CD8-positive, alpha-beta memory T cell (primary cell): ENCODE measurements at places on chromosomes 4 and X.
A peak's percentile ranks its signal among the peaks of the same experiment; 100 is the strongest.

DNA sequence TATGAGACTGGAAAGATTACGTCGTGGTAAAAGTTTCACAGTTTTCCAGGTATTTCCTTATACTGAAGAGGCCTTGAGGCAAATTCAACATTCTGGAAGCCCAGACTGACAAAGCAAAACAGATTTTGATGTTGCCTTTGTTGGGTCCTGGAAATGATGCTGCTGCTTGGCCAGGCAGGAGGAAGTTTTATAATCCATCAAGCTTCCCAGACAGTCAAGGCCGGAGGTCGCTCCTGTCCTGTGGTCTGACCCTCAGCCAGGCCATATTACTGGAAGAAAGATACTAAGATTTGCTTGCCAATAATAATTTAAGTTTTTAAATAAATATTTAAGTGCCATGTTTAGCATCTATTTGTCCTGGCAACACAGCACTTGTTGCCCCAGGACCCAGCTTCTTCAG is 63.4 kb downstream of the TAPT1 start:
- no peaks in the 10 kb centered on the region for H3K4me1 ChIP-seq
- peaks cover 11% of the 10 kb centered on the region for H3K36me3 ChIP-seq
- H3K4me3 ChIP-seq, result no peak overlapping the region

- no peak for DNase-seq
- H3K36me3 ChIP-seq, result peaks cover 17% of the 10 kb centered on the region
- H3K4me3 ChIP-seq, result no peak overlapping the region
Measured at GRCh38 chr4:118765399-118765798, 70.5 kb downstream of the SEC24D start.

GRCh38 chr4:182426901-182427300 is 183.7 kb downstream of the TENM3 start:
- H3K27ac ChIP-seq, result no peak overlapping the region
- no peak for DNase-seq
- no peaks in the 10 kb centered on the region for H3K27me3 ChIP-seq
- no peaks in the 10 kb centered on the region for H3K36me3 ChIP-seq
- no peak overlapping the region for H3K4me3 ChIP-seq
- H3K4me1 ChIP-seq, result no peaks in the 10 kb centered on the region

GRCh38 chrX:15804563-15804962 is 14.3 kb downstream of the ZRSR2 start:
- no peak overlapping the region for H3K4me3 ChIP-seq
- DNase-seq, result no peak
- H3K27ac ChIP-seq, result no peak overlapping the region

- H3K27ac ChIP-seq, result no peak overlapping the region
- no peaks in the 10 kb centered on the region for H3K36me3 ChIP-seq
- no peak for DNase-seq
Measured at GRCh38 chr4:139841464-139842195, 176.0 kb downstream of the MGST2 start.

- H3K4me3 ChIP-seq, result peak within 1 kb of the TSS; percentile 69
- no peaks in the 10 kb centered on the region for H3K27me3 ChIP-seq
- H3K4me1 ChIP-seq, result no peaks in the 10 kb centered on the region
Measured at GRCh38 chrX:73214426-73215094, at the start of gene NAP1L2. Gene NAP1L2 (minus strand): TSS chrX:73214851. CDS start chrX:73214492, 359 bp downstream.

GRCh38 chrX:113892891-113893290 is 691.0 kb upstream of the HTR2C start:
- H3K27ac ChIP-seq, result no peak overlapping the region
- no peak for DNase-seq
- no peaks in the 10 kb centered on the region for H3K36me3 ChIP-seq
- no peak overlapping the region for H3K4me3 ChIP-seq

- H3K4me3 ChIP-seq, result no peak overlapping the region
- no peaks in the 10 kb centered on the region for H3K36me3 ChIP-seq
- no peaks in the 10 kb centered on the region for H3K4me1 ChIP-seq
- DNase-seq, result no peak
Measured at GRCh38 chrX:14409341-14409740, 120.0 kb upstream of the GLRA2 start.

DNA sequence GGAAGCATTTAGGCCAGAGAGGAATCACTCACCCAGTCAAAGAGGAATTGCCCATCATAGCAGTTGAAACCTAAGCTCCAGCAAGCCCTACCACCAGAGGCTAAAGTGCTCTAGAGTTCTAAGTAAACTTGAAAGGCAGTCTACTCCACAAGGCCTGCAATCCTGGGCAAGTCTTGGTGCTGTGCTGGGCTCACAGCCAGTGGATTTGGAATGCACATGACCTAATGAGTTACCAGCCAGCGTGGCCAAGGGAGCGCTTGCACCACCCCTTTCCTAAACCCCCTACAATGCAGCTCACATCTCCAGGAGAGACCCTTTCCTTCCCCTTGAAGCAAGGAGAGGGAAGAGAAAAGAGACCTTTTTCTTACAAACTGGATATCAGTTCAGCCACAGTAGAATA is 445.7 kb downstream of the GASK1B start:
- H3K27me3 ChIP-seq, result no peaks in the 10 kb centered on the region
- H3K36me3 ChIP-seq, result no peaks in the 10 kb centered on the region
- no peak overlapping the region for H3K4me3 ChIP-seq
- no peak for DNase-seq

- H3K36me3 ChIP-seq, result no peaks in the 10 kb centered on the region
- H3K4me3 ChIP-seq, result no peak overlapping the region
- DNase-seq, result no peak
Measured at GRCh38 chrX:39856472-39857121, 241.2 kb downstream of the BCOR start.

DNA sequence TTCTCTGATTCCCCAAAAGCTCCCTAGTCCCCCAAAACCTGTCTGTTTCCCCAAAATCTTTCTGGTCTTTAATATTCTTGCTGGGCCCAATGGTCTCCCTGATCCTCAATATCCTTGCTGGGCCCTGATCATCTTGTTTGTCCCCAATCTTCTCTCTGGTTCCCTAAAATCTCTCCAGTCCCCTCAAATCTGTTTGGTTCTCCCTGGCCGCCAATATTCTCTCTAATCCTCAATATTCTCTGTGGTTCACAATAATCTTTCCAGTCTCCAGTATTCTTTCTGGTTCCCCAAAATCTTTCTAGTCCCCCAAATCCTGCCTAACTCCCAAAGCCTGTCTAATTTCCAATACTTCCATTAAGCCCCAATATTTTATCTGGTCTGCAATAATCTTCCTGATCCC is 18.5 kb downstream of the P2RY8 start:
- peaks cover 39% of the 10 kb centered on the region for H3K4me1 ChIP-seq
- no peak overlapping the region for H3K27ac ChIP-seq
- no peak overlapping the region for H3K4me3 ChIP-seq
- H3K36me3 ChIP-seq, result peaks cover 5% of the 10 kb centered on the region
- no peak for DNase-seq
- no peaks in the 10 kb centered on the region for H3K27me3 ChIP-seq

- H3K36me3 ChIP-seq, result no peaks in the 10 kb centered on the region
- no peak overlapping the region for H3K27ac ChIP-seq
- no peak for DNase-seq
- H3K4me3 ChIP-seq, result no peak overlapping the region
- H3K4me1 ChIP-seq, result no peaks in the 10 kb centered on the region
Measured at GRCh38 chrX:39631276-39632229, 466.2 kb downstream of the BCOR start.

- H3K4me1 ChIP-seq, result peaks cover 39% of the 10 kb centered on the region
- no peak overlapping the region for H3K4me3 ChIP-seq
- H3K36me3 ChIP-seq, result no peaks in the 10 kb centered on the region
- H3K27ac ChIP-seq, result no peak overlapping the region
Measured at GRCh38 chrX:124211312-124211942, 121.0 kb upstream of the TEX13D start.

GRCh38 chrX:20686256-20686655 is 419.5 kb upstream of the RPS6KA3 start:
- H3K36me3 ChIP-seq, result no peaks in the 10 kb centered on the region
- H3K27ac ChIP-seq, result no peak overlapping the region

- H3K27ac ChIP-seq, result no peak overlapping the region
- no peaks in the 10 kb centered on the region for H3K27me3 ChIP-seq
- DNase-seq, result no peak
- H3K36me3 ChIP-seq, result no peaks in the 10 kb centered on the region
- no peak overlapping the region for H3K4me3 ChIP-seq
Measured at GRCh38 chr4:150479657-150480056, 102.3 kb upstream of the MAB21L2 start.

GRCh38 chrX:20028588-20028987 is 37.7 kb upstream of the BCLAF3 start:
- no peak for DNase-seq
- H3K4me1 ChIP-seq, result no peaks in the 10 kb centered on the region
- no peaks in the 10 kb centered on the region for H3K27me3 ChIP-seq
- H3K4me3 ChIP-seq, result no peak overlapping the region
- H3K27ac ChIP-seq, result no peak overlapping the region

GRCh38 chrX:13898083-13898482 is 81.2 kb upstream of the GPM6B start:
- H3K36me3 ChIP-seq, result no peaks in the 10 kb centered on the region
- no peak overlapping the region for H3K27ac ChIP-seq
- no peak for DNase-seq
- no peaks in the 10 kb centered on the region for H3K4me1 ChIP-seq
- H3K27me3 ChIP-seq, result no peaks in the 10 kb centered on the region

DNA sequence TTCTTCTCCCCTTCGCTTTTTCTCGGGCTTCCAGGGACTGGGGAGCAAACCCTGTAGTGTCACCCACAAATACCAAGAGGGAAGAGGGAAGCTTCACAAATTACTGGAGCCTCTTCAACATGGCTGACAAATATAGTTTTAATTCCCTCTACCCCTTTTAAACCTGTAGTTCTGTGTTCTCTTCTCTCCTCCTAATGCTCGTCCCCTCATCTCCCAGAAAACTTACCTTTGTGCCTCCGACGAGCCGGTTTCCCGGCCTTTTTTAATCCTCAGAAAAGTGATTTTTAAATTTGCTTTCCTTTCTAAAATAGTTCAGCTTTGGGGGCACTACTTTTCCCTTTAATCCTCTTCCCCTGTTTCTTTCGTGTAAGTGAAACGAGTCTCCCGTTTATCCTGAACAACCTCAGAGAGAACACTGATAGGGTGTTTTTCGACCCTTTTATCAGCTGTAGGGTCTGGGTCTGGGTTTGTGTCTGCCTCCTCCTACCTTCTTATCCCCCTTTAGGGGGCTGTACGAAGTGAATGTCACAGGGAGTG is 408 bp downstream of the TET2 start:
- H3K27me3 ChIP-seq, result no peaks in the 10 kb centered on the region
- H3K27ac ChIP-seq, result peak overlapping the region; percentile 92
- peaks cover 30% of the 10 kb centered on the region for H3K4me1 ChIP-seq
- DNase-seq, result no peak

DNA sequence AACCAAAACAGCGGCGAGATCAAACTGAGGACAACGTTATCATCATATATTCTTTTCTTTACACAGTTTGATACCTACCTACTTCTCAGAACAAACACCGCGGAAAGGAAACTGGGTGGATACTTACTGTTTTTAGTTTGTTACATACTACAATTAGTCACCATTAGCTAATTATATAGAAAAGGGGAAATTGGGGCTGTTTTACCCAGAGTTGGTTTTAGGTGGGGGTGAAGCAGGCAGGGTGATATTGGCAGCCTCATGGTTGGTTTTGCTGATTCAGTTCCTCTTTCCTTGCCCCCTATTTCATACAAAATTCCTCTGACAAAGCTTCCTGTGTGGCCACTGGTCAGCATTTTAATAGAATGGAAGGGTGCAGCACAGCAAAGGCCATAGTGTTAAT is 77.8 kb downstream of the SORBS2 start:
- DNase-seq, result no peak
- H3K4me1 ChIP-seq, result no peaks in the 10 kb centered on the region
- no peak overlapping the region for H3K27ac ChIP-seq
- H3K27me3 ChIP-seq, result no peaks in the 10 kb centered on the region

DNA sequence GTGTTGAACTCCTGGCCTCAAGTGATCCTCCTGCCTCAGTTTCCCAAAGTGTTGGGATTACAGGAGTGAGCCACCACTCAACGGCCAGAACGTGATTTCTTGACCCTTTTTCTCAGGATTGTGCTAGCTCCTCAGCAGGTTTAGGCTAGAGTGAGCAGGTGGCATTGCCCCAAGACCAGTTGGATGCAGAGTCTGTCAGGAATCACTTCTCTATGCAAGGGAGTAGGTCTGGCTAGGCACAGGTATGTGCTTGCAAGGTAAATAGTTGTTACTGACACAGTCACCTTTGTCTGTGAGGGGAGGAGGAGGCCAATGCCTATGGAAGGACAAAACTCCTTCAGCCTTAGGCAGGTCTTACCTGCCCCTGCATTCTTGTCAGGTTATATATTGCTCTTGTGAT is 24.2 kb downstream of the SLC25A5 start:
- no peaks in the 10 kb centered on the region for H3K27me3 ChIP-seq
- no peaks in the 10 kb centered on the region for H3K36me3 ChIP-seq
- H3K27ac ChIP-seq, result no peak overlapping the region
- H3K4me3 ChIP-seq, result no peak overlapping the region
- H3K4me1 ChIP-seq, result peaks cover 5% of the 10 kb centered on the region

- no peaks in the 10 kb centered on the region for H3K36me3 ChIP-seq
- no peak for DNase-seq
- no peak overlapping the region for H3K4me3 ChIP-seq
- no peaks in the 10 kb centered on the region for H3K4me1 ChIP-seq
- no peaks in the 10 kb centered on the region for H3K27me3 ChIP-seq
Measured at GRCh38 chrX:150337536-150337935, 25.6 kb upstream of the MAMLD1 start.

- no peaks in the 10 kb centered on the region for H3K4me1 ChIP-seq
- DNase-seq, result no peak
- H3K4me3 ChIP-seq, result no peak overlapping the region
- H3K27ac ChIP-seq, result no peak overlapping the region
Measured at GRCh38 chr4:124028182-124028581, 631.6 kb downstream of the SPRY1 start.

- H3K27ac ChIP-seq, result no peak overlapping the region
- no peak for DNase-seq
- no peaks in the 10 kb centered on the region for H3K4me1 ChIP-seq
- no peaks in the 10 kb centered on the region for H3K36me3 ChIP-seq
Measured at GRCh38 chr4:156961196-156962057, 10.2 kb downstream of the PDGFC start.

DNA sequence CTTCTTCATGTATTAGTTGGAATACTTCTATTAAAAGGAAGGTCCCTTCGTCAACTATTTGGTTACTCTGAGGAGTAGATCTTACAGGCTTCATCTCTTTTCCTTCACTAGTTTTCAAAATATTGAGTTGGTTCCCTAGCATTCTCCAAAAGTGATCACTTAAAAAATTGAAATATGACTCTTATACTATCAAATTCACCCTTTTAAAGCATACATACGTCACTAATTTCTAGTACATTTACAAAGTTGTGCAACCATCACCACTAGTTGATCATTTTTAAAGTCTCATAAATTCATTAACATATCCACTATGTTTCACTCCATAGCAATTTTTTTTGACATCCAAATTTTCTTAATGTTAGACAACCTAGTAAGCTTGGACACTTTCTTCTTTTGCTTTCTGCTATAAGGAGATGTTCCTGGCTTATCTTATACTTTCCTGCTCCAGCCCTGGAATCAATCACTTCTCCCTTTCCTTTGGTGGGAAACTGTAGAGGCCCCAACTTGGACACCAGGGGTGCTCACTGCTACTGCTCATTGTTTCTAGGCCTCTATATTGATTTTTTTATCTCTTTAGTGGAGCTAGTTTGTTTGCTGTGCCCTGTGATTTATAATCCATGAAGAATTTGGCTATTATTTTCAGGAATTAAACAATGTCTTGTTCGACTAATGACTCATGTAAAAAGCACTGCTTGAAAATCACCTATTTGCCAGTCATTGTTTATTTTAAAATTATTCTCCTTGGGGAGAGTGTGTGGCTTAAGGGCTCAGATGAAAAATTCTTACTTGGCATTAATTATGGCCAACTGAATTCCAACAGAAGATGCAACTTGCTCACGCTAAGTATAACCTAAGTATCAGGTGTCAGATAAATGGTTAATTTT is 4.0 kb upstream of the ZFX start:
- DNase-seq, result no peak
- H3K27me3 ChIP-seq, result no peaks in the 10 kb centered on the region
- H3K4me3 ChIP-seq, result no peak overlapping the region
- H3K36me3 ChIP-seq, result no peaks in the 10 kb centered on the region
